ENCODE measurements at places on chromosomes 5 and 9. TPM values are rescaled to one million over a fixed set of nuclear protein-coding genes. Genes with fewer than 3 reads are reported as not detected.

The IRX1 gene
- 7.6 TPM for total RNA-seq

DNA sequence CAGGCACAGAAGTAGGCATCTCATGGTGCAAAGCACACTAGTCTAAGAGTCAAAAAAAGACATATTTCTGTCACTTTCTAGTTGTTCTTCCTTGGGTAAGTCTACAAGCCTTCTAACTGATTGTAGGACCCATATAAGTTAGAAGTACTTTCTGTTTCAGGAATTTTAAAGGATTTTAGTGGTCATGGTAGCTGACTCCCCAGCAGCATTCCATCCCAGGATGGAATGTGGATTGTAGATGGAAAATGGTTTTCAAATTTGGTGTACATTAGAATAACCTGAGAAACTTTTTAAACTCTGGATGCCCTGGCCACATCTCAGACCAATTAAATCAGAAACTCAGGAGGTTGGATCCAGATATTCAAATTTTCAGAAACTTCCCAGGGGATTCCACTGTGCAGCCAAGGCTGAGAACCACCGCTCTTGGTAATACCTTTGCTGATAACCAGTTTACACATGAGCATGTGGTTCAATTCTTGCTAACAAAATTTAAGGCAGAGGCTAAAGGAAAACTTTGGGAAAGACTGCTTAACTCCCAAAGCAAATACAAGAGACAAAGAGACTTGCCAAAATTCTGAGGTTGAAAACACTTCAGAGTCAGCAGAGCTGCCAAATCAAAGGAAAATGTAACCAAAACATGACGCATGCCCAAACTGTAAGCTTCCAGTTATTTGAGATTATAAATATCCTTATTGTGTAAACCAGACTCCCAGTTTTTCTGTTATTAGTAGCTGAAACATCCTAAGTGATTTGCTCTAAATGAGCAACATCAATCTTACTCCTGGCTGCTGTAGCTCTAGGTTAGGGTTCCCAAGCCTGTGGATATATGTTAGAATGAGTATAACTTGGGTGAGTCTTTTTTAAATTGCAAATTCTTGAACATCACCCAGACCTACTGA, 145.4 kb upstream of the MTAP start:
- DNase-seq: no peak

- no peak for DNase-seq
Measured at GRCh38 chr9:76716085-76716672, 48.1 kb upstream of the PCA3 start.

DNA sequence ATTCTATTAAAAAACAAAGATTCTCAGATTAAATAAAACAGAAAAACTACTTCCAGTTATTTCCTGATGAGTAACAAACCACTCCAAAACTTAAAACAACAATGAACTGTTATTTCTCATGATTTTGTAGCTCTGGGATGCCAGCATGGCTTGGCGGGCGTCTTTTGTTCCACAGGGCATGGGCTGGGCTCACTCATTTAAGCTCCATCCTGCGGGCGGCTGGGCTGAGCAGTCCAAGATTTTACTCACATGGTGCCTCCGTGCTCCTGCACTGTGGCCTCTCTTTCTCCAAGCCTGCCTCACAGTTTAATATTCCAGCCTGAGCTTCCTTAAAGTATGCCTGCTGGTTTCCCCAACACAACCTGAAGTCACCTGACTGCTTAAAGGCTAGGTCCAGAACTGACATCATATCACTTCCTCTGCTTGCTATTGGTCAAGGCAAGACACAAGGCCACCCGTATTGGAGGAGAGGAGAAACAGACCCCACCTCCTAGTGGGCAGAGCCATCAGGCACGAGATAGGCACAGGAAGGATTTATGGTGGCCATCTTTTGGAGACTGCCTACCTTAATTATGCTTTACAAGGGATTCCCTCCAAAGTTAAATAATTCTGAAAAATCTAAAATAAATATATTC, 41.6 kb upstream of the ZBTB43 start:
- no peak for DNase-seq

DNA sequence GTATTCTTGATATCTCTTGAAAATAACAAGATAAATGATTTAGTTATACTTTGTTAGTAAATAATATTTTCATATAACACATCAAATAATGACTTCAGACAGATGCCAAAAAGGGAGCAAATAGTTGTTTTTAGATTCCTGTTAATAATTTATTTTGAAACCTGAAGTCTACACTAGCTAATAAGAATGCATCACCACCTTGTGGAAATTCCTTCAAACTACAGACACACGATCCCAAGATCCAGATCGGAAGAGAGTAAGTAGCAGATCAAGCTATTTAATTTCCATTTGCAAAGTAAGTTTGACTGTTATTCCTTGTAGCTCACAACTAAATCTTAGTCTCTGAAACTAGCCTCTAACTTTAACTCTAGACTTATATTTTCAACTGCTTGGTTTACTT, 35.5 kb upstream of the ISL1 start:
- peak; percentile 11 for DNase-seq

The RGMB gene
- total RNA-seq: 33.8 TPM

- no peak for DNase-seq
Measured at GRCh38 chr9:111985315-111985714, 88.7 kb downstream of the UGCG start.

GRCh38 chr9:77953590-77953989, 78.0 kb downstream of the GNAQ start:
- DNase-seq: no peak

GRCh38 chr9:105439428-105439827, 8.4 kb upstream of the FSD1L start:
- no peak for DNase-seq

DNA sequence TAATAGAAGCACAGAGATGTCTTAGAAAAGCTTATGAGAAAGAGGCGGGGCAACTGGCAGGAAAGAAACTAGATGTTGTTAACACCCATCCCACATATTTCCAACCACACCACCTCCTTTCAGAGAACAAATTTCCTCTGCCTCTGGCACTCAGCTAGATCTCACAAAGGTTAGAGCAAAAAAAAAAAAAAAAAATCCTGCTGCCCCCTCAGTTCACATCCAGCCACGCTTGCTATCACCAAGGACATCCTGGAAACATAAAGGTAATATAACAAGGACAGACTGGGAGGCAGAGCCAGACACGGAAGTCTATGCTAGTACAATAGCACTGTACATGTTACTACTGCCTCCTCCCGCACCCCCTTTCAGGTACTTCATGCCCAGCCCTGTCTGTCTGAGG, 238.0 kb upstream of the PTGER4 start:
- DNase-seq: no peak

The SPINK4 gene
- not detected for total RNA-seq

DNA sequence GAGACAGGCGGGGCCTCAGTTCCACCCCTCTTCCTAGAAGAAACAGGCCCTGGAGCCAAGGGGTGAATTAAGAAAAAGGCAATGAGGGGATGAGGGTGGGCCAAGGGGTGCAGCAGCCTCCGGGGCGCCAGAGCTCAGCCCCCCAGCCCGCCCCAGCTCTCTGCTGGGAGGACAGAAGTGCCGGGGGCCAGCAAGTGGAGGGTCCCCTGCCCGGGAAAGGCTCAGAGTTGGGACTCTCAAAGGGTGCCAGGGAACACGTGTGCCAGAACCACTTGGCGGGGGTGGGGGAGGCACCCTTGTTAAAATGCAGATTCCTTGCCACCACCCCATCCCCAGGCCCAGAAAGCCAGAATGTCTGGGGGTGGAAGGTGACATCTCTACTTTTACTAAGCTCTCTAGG, 67.6 kb upstream of the BARHL1 start:
- DNase-seq: no peak

The LRRC19 gene
- total RNA-seq: not detected

- no peak for DNase-seq
Measured at GRCh38 chr5:159450417-159450816, 120.1 kb upstream of the IL12B start.

DNA sequence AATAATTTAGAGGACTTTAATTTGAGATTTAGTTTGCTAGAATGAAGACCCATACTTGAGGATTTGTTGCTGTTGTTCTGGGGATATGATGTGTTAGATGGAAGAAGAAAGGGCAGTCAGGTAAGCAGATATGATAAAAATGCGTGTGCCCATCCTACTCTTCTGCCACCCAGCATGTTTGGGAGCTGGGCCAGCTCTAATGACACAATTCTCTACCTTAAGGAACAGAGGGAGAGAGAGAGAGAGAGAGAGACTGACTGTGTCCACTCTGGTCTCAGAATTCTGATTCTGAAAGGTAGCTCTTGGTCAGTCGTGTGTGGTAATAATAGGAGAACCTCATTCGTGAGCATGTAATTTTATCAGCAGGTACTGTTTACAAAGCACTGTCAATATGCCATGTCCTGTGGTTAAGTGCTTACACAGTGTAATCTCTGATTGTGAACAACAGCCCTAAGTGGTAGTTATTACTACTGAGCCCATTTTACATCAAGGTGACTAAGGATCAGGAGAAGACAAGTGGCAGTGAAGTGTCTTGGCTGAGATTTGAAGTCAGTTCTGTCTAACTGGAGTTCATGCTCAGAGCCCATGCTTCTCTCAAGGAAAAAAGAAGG, 307.4 kb upstream of the SEMA6A start:
- no peak for DNase-seq
